ENCODE measurements at places on chromosomes 2 and 18.

- DNase-seq: no peak
Observed at GRCh38 chr2:198731842-198732399, 725.8 kb downstream of the SATB2 start.

DNA sequence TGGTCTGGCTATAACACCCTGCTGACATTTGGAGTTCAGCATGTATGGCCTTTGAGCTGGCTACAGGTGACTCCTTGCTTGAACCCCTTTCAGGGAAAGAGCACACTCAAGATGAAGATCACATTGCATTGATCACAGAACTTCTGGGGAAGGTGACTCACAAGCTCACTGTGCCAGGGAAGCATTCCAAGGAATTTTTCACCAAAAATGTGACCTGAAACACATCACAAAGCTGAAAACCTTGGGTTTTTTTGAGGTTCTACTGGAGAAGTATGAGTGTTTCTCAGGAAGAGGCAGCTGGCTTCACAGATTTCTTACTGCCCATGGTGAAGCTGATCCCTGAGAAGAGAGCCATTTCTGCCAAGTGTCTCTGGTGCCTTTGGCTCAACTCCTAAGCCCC, 879.0 kb downstream of the CBLN2 start:
- no peak for DNase-seq

DNA sequence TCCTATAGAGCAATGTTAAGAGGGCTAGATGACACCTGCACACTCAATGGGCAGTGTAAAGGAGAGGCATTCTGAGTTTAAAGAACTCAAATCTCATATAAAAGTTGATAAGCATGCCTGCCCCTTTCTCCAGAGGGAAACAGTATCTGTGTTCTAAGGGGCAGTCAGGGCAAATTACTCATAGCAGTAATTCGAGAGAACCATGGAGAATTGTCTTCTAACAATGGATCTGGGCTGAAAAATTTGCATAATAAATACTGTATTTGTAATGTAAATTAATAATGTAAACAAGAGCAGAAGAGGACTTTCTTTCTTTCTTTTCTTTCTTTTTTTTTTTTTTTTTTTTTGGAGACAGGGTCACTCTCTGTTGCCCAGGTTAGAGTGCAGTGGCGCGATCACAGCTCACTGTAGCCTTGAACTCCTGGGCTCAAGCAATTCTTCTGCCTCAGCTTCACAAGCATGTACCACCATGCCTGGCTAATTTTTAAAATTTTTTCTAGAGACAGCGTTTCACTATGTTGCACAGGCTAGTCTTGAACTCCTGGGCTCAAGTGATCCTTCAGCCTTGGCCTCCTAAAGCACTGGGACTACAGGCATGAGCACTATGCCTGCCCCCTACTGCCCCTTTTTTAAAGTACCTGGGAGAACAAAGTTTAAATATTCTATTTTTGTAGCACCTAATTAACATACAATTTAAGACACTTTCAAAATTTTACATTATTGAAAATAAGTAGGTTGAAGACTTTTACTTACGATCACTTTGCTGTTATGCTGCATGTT, 70.6 kb downstream of the OTX1 start:
- DNase-seq: no peak

DNA sequence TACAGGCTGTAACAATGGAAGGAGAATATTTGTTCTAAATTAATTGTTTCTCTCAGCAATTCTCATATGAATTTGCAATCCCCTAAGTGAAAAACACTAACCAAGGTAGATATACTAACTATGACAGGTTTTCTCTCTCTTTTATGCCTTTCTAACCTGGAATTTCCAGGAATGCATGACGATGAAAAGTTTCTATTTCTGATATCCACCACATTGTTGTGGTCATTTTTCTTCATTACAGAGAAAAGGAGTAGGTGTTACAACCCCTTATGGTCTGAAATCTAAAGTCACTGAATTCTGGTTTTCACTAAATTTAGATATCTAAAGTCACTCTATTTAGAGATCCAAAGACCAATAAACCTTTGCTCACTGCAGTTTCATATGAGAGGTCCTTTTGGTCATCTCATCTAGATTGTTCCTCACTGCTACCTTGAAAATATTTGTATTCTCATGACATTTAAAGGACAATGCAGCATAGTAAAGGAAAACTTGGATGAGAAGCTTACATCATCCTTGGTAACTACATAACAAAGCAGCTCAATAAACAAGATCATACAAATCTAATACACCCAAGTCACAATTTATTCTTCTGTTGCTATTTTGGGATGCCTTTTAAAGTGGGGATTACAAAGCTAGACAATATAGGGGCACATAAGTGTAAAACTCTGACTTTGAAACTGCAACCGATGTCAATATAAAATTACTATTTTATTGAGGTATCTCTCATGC, 85.8 kb downstream of the TCF4 start:
- DNase-seq: no peak

- no peak for DNase-seq
Observed at GRCh38 chr2:68907920-68908253, 36.7 kb upstream of the BMP10 start.
